SK-N-SH (cell line): ENCODE measurements at places on chromosomes 3 and 15.

DNA sequence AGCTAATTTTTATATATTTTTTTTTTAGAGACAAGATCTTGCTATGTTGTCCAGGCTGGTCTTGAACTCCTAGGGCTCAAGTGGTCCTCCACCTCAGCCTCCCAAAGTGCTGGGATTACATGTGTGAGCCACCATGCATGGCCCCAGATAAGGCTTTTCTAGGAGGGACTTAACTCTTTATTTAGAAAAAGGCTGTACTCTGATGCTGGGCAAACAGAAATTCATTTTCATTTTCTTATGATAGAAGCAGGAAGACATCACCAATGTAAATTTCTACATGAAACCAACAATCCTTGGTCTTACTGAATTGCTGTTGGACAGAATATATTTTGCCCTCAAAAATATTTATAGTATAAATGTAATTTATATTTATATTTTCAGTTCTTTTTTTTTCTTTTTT lies 9.6 kb downstream of the NIPA1 start:
- no peak for DNase-seq

DNA sequence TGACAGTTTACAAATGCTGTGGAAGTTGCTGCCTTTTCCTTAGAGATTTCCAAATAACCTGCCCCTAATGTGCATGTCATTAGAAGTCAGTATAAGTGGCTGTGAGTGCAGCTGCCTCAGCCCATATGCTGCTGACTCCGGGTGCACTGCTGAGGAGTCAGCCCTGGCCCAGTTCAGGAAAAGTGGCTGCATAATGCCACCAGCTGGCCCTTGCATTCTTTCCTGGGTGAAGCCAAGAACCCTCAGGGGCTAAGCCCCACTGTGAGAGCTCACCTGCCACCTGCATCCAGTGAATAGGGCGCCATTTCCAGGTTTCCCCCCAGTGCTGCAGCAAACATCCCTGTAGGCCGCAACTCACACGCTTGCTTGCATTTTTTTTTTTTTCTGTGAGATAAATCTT lies 139.9 kb downstream of the TJP1 start:
- no peak for DNase-seq

DNA sequence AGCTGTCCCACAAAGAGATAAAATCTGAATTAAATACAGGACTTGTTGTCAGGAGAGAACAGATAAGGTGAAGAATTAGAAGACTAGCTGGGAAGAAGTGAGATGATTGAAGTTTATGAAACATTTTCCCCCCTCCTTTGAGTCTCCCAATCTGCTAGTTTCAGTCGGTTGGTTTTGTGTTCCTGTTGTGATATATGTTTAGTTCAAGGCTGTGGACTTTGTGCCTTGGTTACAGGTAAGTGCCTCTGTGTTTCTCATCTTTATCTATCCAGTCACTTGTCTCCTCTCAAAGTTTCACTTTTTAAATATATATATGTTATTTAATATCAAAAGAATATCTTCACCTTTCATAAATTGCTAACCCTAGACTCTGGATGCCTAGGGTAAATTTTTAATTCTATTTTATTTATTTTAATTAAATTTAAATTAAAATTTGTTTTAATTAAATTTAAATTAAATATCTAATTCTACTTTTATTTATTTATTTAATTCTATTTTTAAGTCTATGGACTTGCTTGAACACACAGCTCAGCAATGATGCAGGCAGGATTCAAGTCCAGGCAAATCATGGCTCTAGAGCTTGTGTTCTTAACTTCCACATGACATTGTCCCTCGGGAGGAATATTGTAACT lies 190.0 kb downstream of the FHIT start:
- DNase-seq = no peak

- no peak for DNase-seq
These were observed 12.8 kb downstream of the C15orf39 start for GRCh38 chr15:75214293-75215096.

DNA sequence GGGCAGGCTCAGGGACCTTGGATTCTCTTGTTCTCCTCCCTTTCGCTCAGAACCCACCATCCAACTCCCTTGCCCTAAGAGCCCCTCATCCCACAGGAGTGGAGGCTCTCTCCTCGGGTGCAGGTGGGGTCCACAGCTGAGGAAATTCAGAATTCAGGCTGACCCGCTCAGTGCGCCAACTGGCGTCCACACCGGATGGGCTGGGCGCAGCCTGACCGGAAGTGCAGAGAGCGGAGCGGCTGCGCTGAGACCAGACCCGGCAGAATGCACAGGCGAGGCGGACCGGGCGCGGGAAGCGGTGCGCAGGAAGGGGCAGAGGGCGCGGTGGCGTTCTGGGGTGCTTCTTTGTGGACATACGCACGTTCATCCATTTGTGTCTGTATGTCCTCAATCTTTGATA lies 210.4 kb upstream of the NDN start:
- peak; percentile 26 for DNase-seq

GRCh38 chr3:154954757-154955156 lies 125.4 kb upstream of the MME start:
- DNase-seq = no peak

DNA sequence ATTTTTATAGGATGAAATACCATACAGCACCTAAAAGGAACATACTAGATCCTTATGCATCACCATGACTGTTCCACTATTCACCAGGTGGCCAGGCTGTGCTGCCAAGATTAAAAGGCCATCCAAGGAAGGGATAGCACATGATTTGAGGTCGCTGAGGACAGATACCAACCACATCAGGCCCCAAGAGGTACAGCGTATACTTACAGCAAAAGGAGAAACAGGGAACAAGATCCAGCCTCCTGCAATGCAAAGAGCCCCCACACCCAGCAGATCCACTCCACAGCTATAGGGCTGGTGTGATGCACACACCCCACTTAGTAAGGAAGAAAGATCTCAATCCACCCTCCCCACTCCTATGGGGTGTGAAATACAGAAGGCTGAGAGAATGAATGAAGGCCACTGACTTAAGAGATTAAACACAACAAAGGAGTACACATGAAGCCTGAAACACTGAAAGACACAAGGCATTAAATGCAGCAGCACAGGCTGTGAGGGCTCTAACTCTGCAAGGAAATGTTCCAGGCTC lies 32.0 kb upstream of the ZNF445 start:
- peak; percentile 30 for DNase-seq

DNA sequence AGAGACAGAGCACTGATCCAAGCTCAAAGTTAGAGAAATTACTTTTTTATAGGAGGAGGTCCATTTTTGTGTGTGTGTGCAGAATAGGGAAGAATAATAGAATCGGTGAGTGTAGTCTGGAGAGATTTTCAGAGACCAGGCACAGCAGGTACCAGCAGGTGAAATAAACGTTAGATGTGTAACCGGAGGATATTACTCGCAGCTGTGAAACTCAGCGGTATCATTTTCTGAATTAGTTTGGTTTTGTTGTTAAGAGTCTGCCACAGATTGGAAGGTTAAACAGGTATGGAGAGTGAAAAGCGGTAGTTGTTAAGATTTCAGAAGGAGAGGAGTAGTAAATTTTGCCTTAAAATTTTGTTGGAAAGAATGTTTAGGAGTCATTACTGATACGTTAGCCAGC lies 69.9 kb downstream of the RGMA start:
- DNase-seq = no peak

DNA sequence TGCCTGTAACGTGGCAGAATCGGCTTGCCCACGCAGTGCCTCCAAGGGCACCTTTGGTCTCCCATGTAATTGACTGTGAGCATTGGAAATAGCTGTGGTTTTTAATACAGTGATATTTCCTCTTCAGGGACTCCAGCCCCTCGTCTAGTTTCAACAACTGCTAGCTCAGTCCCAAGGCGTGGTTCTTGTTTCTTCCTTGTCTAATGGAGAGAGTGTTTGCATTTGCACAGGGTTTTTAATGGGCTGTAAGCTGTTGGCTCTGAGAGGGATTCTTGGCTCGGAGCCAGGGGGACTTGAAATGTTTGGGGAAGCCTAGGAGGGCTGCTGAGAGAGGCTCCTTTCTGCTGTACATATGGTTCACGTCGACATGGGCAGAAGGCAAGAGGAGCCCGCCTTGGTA lies 86.2 kb downstream of the THSD4 start:
- no peak for DNase-seq

DNA sequence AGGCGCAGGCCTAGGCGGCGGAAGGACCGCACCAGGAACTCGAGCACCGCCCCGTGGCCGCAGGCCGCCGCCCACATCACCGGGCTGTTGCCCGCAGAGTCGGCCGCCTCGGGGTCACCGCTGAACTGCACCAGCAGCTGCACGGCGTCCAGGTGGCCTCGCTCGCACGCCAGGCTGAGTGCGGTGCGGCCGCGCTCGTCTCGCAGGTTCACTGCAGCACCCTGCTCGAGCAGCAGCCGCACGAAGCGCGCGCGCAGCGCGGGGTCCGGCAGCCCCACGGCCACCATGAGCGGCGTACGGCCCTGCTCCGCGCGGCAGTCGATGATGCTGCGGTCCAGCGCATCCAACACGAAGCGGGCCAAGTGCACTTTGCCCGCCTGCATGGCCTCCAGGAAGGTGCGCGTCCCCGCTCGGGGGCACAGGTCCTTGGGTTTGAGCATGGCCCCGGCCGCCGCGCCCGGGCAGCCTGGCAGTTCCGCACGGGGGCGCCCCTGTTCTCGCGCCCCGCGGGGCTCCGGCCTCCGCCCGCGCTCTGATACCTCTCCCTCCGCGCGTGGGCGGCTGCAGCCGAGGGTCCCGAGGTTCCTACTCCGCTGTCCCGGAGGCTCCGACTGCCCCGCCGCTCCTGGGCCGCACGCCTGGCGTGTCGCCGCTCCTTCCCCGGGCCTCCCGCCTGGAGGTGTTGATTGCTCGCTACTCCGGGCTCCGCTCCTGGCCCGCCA lies 556 bp downstream of the ANKRD63 start:
- peak; percentile 86 for DNase-seq

DNA sequence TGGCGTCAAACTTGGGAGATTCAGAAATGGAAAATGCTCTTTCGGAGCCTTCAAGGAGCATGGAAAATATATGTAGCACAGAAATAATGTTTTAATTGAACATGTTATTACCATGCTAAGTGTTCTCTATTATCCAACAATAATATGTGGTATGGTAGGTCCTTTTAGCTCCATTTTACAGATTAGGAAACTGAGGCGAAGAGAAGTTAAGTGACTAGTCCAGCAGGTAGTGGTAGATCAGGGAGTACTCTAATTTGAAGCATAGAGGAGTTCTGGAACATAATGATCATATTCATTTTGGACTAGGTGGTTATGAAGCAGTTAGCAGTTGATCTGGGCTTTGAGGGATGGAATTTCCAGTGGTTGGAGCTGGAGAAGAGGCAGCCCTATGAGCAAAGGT lies 1.1 kb downstream of the CMC1 start:
- no peak for DNase-seq

DNA sequence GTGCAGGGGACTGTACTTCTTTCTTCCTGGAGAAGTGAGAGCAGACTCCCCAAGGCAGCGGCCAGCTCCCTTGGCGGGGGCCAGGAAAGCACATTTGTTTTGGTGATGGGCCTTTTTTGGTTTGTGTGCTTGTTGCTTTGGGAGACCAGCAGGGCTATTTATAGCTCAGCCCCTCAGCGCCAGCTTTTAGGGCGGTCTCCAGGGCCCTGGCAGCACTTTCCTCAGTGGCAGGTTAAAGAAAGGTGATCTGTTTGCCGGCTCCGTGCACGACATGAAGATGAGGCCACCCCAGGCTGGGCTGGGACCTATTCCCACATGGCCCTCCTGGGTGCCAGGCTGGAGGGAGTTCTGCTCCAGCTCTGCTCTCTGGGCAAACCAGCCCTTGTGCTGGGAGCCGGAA lies 21.8 kb downstream of the SLC6A11 start:
- no peak for DNase-seq

- no peak for DNase-seq
These were observed 66.4 kb downstream of the DCUN1D1 start for GRCh38 chr3:182913889-182914288.

DNA sequence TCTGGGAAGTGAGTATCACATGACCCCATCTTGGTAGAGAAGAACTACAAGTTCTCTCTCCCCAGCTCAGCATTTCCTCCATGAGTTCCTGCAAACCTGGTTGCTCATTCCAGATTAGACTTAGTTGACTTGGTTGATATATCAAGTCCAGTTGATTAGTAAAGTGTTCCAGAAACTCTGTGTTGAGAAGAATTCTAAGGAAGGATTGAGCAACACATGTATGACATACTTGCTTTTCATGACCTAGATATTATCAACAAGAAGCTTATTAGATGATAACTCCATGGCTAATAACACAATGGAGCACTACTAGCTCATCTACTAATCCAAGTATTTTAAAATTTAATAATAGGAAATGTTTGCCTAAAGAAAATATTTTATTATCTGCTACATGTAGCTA lies 6.4 kb upstream of the EID1 start:
- DNase-seq = no peak

DNA sequence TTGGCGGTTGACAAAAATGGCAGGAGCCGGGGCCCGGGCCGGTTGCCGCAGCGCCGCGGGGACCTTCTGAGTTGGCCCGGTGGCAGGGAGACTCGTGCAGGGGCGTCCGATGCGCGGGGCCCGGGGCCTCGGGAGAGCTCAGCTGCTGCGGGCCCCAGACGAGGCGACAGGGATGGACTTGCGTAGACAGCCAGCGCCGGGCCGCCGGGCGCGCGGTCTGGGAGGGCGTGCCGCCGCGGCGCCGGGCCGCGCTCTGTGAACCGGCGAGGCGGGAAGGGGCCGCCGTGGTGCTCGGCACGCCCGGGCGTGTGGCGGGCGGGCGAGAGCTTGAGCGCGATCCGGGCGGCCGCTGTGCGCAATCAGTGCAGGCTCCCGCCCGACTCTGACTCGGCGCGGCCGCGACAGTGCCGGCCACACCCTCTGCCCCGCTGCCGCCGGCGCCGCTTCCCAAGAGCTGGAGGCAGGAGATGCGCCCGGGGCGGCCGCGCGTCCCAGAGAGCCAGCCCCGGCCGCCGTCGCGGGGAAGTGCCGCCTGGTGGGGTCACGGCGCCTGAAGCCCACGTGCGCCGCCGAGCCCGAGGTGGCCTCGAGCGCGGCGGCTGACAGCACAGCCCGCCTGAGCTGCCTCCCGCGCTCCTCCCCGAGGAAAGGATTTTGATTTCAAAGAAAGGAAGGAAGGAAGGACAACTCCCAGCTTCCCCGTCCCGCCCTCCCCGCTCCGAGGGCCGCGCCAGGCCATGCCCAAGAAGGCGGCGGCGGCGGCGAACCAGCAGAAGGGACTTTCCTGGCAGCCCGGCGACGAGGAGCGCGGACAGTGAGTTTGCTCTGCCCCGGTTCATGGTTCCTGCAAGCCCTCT lies 657 bp downstream of the TLNRD1 start:
- DNase-seq = peak; percentile 77

DNA sequence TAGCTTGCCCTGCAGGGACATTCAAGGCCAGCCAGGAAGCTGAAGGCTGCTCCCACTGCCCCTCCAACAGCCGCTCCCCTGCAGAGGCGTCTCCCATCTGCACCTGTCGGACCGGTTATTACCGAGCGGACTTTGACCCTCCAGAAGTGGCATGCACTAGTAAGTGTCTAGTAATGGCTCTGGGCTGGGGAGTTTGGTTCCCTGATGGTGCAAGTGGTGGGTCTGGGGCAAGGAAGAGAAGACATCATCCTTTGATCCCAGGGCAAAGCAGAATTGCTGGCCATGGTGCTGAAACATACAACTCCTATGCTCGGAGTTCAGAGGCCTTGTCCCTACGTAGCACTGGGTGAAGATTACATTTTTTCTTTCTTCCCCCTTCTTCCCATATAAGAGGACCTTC lies 311.4 kb downstream of the EPHB1 start:
- no peak for DNase-seq
